ENCODE measurements at places on chromosomes 12 and 14.

DNA sequence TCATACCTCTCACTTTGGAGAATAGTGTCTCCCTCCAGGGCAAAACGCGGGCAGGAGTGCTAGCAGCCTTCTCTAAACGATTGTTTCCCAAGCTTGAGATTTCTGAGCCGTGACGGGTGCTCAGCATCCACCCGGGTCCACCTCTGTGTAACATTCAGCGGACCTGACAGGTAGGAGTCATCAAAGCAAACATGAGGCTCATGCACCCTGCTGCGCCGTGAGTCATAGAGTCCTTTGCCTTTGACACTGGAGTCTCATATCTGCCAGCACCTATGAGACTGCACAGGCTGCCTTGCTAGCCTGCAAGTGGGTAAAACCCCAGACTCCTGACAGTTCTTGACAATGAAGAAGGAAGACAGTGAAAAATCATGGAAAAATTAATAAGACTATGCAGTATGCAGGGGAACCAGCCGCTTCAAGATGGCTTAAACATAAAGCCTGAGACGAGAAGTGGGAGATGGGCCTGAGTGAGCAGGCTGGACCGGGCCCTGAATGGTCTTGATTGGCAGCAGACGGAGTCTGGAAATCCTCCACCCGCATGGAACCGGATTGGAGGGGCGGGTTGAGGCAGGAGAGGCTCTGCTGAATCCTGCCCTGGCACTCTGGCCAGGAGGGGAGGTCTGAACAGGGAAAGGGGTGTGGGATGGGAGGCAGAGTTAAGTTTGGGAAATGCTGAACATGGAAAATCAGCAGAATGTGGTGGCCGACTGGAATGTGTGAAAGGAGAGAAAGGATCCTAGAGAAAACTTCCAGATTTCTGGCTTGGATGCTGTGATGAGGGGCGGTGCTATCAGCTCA is 54.2 kb downstream of the LGMN start:
- peak; percentile 91 for DNase-seq

DNA sequence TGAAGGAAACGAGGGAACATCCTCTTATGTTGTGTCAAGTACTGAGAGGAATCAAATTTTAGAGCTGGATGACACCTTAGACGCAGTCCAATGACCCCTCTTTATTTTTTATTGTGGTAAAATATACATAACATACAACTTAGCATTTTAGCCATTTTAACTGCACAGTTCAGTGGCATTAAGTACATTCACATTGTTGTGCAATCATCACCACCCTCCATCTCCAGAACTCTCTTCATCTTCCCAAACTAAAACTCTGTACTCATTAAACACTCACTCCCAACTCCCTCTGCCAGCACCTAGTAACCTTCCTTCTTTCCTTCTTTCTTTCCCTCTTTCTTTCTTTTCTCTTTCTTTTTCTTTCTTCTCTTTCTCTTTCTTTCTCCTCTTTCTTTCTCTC is 97.2 kb upstream of the SLC24A4 start:
- DNase-seq = no peak

DNA sequence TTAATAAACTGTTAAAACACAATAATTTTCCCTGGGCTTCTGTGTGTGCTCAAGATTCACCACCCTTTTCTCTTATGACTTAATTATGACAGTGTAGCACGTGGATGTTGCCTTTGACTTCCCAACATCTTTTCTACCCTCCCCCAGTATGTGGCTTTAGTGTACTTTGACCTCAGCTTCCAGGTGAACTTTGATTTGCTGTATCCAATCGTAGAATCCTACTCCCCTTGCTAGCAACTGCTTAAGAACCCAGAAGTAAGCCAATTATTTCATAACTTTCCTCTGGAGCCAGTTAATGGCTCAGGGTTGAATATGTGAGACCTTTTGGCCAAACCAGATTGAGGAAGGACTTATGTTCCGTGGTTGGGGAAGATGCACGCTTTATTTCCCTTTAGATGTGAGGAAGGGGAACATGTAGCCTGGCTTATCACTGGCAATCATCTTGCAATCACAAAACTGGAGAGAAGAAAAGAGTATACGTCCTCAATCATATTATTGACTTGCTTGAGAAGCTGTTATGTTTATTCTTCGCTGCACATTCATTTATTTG is 259.6 kb upstream of the ATP2B1 start:
- no peak for DNase-seq

GRCh38 chr14:38090506-38090905 is 117.2 kb upstream of the SSTR1 start:
- DNase-seq = no peak

DNA sequence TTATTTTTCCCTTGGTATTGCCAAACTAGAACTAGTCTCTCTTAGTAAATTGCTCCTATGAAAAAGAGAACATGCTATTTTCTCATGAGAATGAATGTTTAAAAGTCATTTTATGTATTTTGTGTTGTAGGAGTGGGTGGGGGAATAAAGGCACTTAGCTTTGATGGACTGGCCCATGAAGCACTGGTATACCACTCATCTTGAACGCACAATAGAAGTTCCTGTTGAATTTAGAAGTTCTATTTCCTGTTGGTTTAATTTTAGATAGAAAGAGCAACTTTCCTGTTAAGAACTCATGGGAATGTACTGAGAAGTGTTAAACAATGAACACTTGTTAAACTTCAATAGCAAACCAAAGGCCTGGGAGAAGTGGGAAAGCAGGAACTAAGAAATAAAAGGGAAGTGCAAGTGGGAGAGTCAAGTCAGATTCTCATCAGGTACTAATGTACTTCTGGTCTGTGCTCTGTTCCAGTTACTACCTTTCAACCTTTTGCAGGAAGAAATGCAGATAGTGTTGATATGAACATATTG is 23.1 kb downstream of the TTC6 start:
- DNase-seq = no peak

DNA sequence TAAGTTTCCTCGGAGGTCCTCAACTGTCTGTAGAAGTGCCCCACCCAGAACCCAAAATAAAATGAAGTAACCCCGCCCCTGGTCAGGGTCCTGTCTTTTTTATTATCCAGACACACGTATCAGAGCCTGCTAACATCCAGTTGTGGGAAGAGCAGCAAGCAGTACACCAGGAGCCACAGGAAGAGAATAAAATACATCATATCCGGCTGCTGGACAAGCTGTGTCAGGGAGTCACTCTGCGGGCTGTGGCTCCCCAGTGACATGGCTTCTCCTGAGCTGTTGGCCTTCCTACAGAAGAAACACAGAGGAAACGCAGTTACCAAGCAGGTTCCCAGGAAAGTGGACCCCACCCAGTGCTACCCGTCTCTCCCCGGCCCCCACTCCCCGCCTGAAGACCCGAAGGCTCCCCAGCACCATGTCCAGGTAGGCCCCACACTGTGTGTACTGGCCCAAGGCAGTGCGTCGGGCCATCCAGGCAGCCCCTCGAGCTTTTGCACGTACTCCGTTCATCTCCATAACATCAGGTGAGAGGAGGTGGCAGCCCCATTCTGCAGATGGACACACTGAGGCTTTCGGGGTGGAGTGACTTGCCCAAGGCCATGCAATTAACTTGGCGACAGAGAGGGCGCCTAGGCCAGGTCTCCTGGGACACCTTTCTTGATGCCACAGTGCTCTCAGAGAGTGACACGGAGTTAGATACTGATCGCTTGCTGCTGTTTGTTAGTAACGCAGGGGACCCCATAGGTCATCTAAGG is 34.3 kb upstream of the DICER1 start:
- DNase-seq = no peak

DNA sequence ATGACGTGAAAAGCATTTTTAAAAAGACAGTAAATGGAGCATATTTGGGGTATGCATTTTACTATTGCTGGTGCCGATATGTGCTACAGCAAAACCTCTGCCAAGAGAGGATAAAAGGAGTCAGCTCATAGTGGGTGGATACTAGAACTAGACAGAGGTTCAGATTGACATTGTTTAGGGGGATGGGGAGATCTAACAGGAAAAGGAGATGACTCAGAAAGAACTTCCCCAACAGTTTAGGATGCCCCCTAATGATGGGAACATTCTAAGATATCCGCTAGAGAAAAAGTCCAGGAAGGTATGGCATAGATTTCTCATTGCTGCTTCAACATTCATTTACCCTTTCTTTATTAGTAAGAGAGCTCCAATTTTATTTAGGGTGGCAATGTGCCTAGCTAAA is 110.5 kb upstream of the CLEC14A start:
- DNase-seq = no peak

- peak; percentile 30 for DNase-seq
Measured at GRCh38 chr12:40336573-40337199, 111.9 kb downstream of the LRRK2 start.

GRCh38 chr12:65814038-65814437 is 10.2 kb upstream of the HMGA2 start:
- no peak for DNase-seq

GRCh38 chr12:100127766-100128511 is 14.7 kb downstream of the BLTP3B start:
- DNase-seq = no peak

- no peak for DNase-seq
Measured at GRCh38 chr14:32986791-32987540, 48.3 kb downstream of the NPAS3 start.

DNA sequence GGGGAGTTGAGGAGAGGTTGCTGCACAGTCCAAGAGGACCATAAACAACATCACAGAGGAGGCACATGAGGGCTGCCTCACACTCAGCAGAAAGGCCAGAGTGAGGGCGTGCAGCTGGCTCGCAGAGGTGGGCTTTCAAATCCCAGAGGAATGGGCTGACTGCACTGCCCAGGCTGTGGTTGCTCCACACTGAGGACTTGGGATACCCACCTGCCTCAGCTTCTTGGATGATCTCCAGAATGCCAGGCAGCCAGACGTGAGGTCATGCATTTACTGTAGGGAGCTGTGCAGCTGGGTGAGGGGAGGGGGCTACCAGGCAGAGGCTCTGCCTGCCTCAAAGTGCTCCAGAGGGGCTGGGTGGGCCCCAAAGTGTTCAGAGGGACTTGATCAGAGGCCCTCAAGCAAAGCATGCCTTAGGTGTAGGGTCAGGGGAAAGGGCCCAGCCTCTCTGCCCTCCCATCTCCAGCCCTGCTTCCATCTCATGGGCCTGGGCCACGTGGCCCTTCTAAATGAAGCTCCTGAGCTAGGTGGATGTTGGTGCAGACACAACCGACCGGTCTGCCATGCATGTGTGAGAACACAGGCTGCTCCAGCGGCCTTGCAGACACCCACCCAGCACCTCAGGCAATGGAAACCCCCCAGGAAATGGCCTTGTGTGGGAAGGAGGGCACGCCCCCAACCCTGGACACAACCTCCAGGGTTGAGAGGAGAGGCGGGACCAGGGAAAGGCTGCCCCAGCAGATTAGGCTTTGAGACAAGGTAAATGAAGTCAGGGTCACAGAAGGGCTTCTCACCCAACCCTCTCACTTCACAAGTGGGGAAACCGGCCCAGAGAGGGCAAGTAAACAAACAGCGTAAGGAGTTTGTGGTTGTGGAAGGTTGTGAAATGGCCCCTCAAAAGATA is 90.8 kb downstream of the NTF3 start:
- DNase-seq = no peak

- no peak for DNase-seq
Measured at GRCh38 chr12:16669756-16670155, 63.8 kb upstream of the LMO3 start.

DNA sequence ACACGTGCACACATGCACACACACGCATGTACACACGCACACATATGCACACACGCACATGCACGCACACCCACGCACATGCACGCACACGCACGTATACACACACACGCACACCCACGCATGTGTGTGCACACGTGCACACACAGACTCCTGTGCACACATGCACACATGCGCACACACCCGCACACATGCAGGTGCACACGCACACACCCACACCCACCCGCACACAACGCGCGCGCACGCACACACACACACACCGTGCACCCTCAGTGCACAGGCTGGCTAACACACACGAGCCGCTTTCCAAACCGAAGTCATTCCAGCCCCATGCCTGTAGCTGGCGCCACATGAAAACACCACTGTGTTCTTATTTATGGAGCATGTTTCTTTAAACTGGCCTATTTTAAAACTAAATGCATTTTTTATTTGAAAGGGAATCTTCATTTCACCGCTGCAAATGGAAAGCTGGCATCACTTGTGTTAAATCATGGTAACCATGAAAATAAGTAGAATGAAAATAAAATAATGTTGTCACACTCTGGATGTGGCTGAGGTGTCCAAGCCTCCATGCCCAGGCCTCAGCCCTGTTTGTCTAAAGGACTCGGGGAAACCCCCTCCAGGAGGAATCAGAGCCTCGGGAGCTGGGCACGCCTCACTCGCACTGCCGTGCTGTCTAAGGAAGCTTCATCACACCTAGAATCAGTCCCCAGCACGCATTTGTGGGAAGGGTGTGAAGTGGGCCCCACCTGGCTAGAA is 45.1 kb downstream of the GALNT9 start:
- no peak for DNase-seq

DNA sequence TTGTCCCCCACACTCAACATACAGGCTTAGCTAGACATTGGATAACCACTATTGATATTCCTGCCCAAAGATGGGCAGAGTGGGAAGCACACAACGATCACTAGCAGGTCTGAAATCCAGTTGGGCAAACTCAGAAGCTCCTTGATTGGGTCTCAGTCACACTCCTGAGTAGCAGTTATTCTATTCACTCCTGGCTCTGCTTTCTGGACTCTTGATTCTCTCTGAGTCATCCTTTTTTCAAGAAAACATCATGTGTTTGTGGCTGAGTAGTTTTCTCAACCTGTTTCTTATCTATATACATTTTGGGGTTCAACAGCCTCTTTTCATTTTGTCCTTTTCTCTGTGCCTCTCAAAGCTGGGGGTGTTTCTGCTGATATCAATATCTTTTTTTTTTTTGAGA is 46.0 kb upstream of the MANSC4 start:
- DNase-seq = no peak

DNA sequence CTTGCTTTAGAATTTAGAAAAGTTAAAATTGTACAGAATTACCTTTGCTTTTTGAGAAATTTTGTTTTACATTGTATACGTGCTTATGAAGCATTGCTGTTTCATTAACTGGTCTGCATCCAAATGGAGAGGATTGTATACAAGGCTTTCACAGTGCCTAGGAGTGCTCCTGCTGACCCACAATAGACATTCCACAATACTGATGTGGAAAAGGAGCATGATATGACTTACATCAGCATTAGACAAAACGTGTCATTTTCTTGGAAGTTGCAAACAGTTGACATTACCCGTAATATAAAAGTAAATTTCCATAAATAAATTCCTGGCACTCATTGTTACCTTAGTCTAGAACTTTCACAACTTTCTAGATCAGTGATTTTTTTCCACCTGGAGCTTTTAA is 1.9 kb downstream of the PRKD1 start:
- no peak for DNase-seq

DNA sequence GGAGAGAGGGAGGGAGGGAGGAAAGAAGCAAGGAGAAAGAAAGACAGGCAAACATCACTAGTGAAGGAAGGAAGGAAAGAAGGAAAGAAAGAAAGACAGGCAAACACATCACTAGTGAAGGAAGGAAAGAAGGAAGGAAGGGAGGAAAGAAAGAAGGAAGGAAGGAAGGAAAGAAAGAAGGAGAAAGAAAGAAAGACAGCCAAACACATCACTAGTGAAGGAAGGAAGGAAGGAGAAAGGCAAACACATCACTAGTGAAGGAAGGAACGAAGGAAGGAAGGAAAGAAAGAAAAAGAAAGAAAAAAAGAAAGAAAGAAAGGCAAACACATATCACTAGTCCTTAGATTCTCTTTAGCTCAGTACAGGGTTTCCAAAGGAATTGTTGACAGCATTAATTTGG is 5.3 kb downstream of the FZD10 start:
- DNase-seq = no peak

All from COR-L47 (cell line).